ENCODE measurements at places on chromosomes 12 and 14.

GRCh38 chr12:101700299-101700820 is 2.9 kb downstream of the CHPT1 start:
- DNase-seq = no peak

DNA sequence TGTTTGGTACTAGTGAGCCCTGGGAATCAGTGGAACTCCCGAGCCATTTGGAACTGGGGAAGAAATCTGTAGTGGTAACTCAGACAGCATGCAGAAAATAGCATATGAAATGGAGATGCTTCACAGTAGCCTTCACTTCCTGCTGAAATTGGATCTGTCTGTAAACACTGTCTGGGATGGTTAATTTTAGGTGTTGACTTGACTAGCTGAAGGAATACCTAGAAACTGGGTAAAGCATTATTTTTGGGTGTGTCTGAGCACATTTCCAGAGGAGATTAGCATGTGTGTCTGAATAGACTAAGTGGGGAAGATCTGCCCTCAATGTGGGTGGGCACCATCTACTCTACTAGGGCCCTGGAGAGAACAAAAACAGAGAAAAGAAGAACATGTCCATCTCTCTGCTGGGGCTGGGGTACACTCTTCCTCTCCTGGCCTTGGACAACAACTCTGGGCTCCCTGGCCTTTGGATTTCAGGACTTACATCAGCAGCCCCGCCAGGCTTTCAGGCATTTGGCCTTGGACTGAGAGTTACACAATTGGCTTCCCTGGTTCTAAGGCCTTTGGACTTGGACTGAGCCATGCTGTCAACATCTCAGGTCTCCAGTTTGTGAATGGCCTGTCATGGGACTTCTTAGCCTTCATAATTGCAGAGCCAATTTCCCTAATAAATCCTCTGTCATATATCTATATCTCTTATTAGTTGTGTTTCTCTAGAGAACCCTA is 14.0 kb upstream of the CRADD start:
- DNase-seq = no peak

- DNase-seq = peak; percentile 90
Measured at GRCh38 chr12:5003025-5003666, 40.5 kb upstream of the KCNA5 start.

- DNase-seq = no peak
Measured at GRCh38 chr14:82045339-82045738, 511.7 kb upstream of the SEL1L start.

GRCh38 chr12:88063375-88063774 is 34.2 kb upstream of the C12orf50 start:
- no peak for DNase-seq

GRCh38 chr14:103724116-103724515 is 8.5 kb downstream of the ZFYVE21 start:
- DNase-seq = peak; percentile 14

GRCh38 chr12:80777587-80777986 is 60.9 kb downstream of the MYF5 start:
- DNase-seq = no peak

- DNase-seq = no peak
Measured at GRCh38 chr12:62597253-62597652, 130.6 kb downstream of the MON2 start.

DNA sequence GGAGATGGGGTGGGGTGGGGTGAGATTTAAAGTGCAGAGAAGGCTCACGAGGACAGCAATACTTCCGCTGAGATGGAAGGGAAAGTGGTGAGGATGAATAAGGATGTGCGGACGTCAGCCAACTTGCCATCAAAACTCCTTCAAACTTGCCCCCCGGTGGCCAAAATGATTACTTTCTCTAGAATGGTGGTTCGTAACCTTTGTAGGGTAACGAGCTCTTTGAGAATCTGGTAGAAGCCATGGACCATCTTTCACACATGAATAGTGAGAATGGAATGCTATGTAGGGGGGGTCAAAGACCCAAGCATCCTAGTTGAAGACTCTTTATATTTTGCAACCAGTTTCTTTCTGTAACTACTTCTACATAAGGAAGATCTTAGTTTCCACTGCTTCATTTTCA is 245.9 kb upstream of the DDHD1 start:
- DNase-seq = peak; percentile 79

- DNase-seq = no peak
Measured at GRCh38 chr12:110531741-110532333, 29.7 kb downstream of the RAD9B start.

DNA sequence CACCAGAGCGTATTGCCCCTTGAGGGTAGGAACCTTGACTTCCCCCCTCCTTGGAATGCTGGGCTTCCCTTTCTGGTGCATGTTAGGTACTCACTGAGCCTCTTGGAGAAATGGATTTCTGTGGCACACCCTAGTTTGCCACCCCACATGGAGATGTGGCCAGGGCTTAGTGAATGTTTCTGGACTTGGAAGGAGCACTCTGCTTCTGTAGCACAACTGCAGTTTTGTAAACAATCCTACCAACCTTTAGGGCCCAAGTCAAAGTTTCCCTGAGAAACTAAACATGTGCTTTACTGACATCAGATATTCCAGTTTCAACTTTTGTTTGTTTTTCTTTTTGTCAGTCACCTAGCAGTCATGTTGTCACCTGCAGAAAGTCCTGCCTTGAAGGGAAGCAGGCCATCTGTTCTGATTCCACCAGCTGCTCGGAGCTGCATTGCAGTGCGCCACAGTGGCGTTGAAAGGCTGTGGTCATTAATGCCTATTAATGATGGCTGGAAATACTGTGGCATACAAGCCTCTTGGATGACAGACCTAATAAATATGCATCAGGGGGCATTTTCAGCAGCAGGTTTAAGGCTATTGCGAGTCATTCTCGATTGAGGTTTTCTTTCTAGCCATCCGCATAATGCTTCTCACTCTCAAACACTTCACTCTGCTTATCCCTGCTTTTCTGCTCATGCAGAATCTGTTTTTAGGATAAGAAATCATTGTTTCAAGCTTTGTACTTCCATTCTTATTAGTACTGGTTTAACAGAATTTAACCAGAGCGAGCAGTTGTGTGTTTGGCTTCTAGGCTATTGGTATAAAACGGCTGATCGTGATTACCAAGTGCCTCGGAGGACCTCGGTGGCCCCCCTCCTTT is 7.8 kb downstream of the PELI2 start:
- DNase-seq = no peak

GRCh38 chr12:76307083-76307482 is 41.1 kb downstream of the BBS10 start:
- DNase-seq = no peak

DNA sequence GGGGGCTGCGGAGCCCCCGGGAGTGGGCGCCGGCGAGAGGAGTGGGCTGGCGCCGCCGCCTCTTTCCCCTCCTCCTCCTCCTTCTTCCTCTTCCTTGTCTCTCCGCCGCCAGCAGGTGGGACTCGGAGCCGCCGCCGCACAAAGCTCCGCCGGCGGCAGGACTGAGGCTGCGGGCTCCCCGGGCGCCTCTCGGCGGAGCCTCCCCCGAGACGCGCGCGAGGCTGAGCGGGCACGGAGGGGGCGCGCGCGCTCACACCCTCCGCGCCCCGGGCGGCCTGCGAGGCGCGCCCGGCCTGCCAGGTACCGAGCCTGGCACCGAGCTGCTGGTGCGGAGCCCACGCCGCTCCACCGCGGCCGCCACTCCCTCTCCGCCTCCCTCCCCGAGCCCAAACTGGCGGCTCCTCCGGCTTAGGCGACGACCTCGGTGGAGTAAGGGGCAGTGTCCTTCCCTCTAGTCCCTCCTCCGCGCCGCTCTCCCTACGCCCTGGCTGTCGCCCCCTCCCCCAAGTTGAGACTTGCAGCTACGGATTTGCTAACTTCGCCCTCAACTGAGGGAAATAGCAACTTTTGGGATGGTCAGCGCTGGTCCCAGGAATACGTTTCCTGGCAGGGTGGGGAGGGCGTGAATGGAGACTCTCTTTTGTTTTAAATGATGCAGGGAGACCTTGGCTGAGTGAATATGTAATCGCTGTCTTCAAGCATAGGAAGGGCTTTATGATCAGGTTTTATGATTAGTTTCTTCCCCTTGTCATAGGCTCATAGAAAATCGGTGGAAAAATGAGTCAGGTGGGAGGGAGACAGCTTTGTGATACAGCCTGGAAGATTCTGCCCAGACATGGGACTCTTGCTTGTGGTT is 199.5 kb upstream of the CAND1 start:
- peak; percentile 53 for DNase-seq

DNA sequence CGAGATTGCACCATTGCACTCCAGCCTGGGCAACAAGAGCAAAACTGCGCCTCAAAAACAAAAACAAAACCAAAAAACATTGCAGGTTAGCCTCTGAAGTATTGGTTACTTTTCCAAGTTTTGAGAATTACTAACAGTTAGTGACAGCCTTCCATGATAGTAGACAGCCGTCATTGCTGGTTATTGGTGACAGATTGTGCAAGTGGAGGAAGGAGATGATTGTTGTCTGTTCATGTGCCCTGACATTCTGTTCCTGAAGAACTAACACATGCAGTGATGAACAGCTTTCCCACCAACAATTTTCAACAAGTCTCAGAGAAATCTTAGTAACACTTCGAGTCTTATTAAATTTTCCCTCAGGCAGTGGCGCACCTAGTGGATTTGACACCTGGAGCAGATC is 89.3 kb upstream of the NAP1L1 start:
- DNase-seq = no peak

DNA sequence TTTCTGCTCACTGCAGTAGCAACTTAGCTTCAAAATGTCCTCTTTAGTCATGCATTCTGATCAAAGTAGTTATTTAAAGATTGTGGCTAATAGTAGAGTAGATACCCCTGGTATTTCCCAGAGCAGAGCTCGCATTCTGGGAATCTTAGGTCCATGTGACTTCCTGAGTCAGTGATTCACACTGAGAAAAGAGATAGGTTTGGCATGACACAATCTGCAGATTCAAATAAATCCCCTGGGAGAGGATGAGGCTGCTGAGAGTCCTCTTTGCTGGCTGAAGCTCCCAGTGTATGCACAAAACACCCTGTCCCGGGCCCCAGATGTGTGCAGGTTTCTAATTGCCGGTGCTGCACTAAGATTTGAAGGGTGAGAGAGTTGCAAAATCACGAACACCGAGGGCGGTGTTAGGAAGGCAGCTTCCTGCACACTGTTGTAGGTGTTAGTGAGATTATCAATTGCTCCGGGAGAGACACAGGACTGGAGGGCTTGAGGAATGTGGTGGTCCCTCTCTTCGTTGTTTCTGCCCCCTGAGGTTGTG is 233.2 kb downstream of the NRXN3 start:
- DNase-seq = peak; percentile 40

GRCh38 chr12:24821691-24822090 is 127.2 kb downstream of the BCAT1 start:
- peak; percentile 28 for DNase-seq

DNA sequence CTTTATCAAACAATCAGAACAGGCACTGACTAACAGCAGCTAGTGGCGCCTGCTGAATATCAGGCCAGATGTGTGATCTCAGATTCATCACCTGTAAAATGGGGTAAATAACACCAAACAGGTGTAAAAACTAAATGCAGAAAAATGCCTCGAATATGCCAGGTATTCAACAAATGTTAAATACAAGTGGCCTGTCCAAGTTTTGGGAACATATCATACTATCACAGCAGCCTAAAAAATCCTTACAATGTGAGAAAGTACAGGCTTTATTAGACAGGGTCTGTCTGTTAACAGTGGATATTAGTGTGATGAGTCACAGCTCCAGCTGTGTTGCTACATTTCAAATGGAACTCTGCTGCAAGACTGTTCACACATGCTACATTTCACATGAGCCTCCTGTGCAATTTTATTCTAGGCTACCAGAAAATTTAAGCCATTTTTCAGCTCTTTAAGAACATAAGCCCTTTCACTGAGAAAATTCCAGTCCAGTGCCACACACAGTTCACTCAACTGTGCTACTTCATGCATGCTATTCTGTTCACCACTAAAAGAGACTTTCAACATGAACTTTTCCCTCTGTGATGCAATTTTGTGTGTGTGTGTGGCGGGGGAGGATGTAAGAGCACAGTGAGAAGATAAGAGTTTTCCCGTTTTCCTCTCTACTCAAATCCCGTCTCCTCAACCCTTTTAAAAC is 56.7 kb downstream of the MSRB3 start:
- peak; percentile 62 for DNase-seq

- DNase-seq = no peak
Measured at GRCh38 chr12:75805905-75806304, 225.7 kb downstream of the PHLDA1 start.

GRCh38 chr12:112116232-112117060 is 7.9 kb upstream of the NAA25 start:
- peak; percentile 9 for DNase-seq

DNA sequence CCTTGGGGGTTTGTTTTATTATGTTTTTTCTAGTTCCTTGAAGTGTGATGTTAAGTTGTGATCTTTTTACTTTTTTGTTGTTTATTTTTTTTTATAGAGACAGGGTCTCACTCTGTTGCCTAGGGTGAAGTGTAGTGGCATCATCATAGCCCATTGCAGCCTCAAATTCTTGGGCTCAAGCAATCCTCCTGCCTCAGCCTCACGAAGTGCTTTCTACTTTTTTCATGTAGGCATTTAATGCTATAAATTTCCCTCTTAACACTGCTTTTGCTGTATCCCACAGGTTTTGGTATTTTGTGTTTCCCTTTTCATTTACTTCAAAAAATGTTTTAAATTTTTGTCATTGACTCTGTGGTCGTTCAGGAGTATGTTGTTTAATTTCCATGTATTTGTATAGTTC is 26.6 kb upstream of the PRPF39 start:
- no peak for DNase-seq
